ELR (cell line): ENCODE measurements at places on chromosomes 3 and 15.

DNA sequence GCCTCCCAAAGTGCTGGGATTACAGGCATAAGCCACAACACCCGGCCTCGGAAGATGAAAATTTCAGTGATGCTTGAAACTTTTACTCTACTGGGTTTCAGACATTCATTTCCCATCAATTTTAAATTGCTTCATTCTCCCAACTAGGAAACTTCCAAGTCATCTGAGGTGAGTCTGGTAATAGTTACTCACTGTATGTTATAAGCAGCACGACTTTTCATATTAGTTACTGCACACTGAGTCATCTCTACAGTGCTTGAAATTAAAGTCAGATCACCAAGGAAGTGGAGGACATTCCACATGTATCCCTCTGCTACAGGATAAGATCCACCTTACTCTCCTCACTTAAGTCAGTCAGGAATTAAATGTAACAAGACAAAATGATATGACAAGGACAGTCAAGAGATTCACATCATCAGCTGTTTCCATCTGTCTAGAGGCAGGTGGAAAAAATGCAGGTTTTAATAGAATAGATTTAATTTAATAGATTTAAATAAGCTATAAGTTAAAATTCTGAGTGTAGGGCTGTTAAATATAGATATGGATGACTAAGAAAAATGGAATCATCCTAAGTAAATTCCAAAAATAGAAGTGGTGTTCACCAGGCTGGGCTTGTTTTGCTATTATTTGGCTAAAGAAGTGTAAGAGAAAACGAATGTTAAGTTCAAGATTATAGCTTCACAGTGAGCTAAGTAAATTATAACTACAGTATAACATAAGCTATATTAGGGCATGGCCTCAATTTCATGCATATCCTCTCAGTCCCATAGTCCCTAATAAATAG is 104.4 kb downstream of the TMCO5A start:
- peak; percentile 93 for DNase-seq

GRCh38 chr15:43913026-43913780 is 86.4 kb downstream of the WDR76 start:
- DNase-seq, result peak; percentile 98

- DNase-seq, result no peak
These were observed 79.8 kb upstream of the ACKR4 start for GRCh38 chr3:132517311-132517710.

DNA sequence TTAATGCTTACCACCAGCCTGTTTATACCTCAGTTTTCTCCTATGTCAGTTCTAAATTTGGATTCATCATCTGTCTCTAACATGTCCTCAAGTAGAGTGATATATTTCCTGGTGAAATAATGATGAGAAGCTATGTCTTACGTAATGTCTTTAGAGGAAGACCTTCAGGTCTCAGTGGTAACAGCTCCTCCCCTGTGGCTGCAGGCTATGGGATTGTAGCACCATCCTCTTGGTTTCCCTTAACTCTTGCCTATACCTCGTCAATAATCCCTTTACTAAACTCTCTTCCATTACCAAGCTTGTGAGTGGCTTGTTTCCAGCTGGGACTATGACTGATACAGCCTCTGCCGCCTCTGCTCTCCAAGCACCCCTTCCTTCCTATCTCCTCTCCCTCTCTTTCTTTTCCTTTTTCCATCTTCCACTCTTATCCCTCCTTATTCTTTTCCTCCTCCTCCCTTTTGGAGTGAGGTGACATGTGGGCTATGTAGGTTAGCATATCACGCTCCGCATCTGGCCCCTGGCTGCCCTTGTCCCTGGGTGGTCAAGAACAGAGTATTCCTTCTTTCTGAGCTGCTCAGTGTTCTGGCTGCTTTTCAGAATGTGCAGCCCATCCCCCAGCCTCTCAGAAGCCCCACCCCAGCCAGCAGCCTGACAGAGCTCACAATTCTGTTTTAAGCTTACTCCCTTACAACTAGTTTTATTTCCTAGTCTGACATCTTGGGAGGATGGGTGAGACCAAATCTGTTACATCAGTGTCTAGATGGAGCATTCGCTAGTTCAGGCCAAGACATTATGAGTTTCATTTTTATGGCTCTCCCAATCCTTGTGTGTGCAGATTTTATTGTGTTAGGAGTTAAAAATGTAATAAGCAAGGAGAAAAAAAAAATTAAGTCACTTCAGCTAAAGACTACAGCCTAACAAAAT is 75.0 kb upstream of the RNU6-1 start:
- DNase-seq, result no peak

- peak; percentile 48 for DNase-seq
These were observed at the start of gene FES for GRCh38 chr15:90883976-90884718. FES (plus strand) TSS chr15:90884504; CDS start chr15:90885046, 542 bp downstream.

DNA sequence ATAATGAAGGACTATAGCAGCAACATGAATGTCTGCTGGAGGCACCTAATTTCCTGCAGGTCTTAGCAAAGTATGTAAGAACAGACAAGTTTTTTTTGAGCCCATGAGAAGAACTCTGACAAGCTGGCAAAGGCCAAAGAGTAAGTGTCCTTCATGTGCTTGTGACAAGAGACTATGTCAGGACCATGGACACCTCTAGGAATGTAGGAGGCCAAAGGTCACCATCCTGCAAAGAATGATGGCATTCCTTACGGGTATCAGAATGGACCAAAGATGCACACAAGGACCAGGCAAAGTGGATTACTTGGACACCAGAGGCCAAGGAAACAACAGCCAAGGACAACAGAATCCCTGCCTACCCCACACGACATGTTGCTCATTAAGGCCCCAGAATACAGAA is 858.5 kb upstream of the CFAP20DC start:
- no peak for DNase-seq

DNA sequence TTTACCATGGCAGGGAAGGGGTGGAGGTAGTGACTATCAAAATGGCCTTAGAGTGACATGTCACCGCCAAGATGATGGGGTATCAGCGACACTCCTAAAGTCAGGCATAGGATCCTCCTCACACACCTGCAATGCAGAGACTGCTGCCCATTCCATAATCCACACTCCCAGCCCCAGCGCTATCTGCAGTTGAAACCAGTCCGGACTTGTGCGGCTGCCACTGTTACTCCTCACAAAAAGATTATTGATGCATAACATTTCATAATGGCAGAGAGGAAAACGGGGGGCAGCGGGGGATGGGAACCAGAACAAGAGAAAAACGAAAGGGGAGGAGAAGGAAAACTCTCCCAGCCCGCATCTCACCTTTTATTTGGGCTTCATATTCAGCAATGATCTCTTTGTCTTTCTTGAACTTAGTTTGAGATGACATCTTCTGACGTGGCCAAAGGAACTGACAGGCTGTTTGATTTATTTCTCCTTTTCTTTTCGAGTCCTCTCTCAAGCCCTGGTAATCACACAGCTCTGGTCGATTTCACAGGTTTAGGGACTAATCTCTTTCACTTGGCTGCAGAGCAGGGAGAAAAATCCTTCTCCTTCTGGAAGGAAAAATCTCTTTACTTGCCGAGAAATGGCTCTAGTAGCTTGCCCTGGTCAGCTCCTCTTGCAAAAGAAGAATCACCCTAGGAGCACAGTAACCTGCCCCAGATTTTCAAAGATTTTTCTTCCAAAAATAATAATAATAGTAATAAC is 749 bp downstream of the SRGAP3 start:
- peak; percentile 23 for DNase-seq

DNA sequence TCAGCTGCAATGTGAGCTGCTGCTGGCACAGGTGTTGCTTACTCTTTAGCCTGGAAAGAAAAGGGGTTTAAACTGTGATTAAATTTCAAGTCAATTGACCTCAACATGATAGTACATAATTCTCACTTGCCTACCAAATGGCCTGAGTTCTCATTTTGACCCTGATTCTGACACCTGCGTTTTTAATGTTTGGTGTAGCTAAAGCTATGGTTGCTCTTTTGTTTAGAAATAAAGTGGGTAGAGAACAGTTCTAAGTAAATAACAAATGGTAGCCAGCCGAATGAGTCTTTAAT is 100.8 kb upstream of the SOX2 start:
- DNase-seq, result no peak

- no peak for DNase-seq
These were observed 53.2 kb downstream of the CHST2 start for GRCh38 chr3:143172795-143173145.

- DNase-seq, result peak; percentile 93
These were observed 11.1 kb upstream of the GREM1 start for GRCh38 chr15:32706704-32707103.

- peak; percentile 14 for DNase-seq
These were observed 89.4 kb upstream of the ACKR4 start for GRCh38 chr3:132507657-132508056.

GRCh38 chr3:160617636-160618035 is 52.3 kb upstream of the KPNA4 start:
- no peak for DNase-seq

DNA sequence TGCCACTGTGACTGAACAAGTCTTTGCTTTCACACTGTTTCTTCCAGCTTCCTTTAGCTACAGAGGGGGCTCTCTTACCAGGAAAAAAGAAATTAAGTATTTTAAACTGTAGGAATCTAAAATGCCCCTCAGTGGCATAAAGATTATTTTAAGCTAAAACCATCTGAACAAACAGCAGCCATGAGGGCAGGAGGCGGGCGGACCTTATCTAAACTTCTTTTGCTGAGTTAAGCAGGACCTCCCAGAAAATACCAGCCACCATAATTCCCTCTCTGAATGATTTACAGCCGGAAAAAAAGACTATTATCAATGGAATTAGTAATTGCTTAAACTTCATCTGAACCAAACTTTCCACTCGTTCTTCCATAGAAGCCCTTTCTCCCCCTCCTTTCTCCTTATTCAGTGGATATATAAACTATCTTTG is 5.2 kb upstream of the TOPAZ1 start:
- DNase-seq, result no peak

- no peak for DNase-seq
These were observed 473.6 kb downstream of the SI start for GRCh38 chr3:164604687-164605086.

- peak; percentile 18 for DNase-seq
These were observed 6.9 kb downstream of the ACAD11 start for GRCh38 chr3:132652640-132653270.

- no peak for DNase-seq
These were observed 1084.1 kb downstream of the FHIT start for GRCh38 chr3:60167186-60167585.

- no peak for DNase-seq
These were observed 18.3 kb downstream of the SLCO3A1 start for GRCh38 chr15:91871837-91872236.

DNA sequence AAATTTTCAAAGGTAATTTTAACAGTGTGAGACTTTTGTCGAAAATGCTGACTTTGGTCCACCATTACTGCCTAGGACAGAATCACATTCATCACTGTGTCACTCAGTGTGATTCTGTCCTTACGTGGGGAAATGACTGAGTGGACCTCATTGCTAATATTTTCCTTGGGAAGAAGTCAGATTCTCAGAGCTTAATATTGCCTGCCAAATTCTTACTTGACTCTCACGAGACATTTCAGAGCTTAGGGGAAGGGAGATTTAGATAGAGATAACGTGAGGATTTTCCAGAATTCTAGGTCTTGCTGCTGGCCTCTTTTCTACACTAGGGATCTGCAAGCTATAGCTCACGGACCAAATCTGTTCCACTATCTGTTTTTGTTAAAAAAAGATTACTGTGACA is 270.4 kb downstream of the SUCLG2 start:
- DNase-seq, result no peak

GRCh38 chr15:40197434-40197833 is 36.6 kb downstream of the BUB1B start:
- no peak for DNase-seq

DNA sequence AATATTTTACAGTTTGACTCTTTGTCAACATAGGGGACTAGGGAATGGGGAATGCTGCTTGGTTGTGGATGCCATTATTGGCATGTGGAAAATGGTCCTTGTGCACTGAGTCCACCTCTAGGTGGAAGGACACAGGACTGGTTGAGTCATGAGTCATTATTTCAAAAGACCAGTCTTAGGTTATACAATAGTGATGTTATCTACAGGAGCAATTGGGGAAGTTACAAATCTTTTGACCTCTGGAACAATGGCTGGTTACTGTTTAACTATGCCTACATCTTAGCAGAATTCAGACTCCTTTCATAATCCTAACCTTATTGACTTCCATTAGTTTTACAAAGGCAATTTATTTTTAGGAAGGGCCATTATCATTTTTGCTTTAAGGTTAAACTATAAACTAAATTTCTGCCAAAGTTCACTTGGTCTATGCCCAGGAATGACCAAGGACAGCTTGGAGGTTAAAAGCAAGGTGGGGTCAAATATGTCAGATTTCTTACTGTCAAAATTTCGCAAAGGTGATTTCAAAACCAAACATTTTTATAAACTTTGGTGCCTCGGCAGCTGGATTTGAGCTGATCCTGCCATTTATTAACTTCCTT is 11.8 kb upstream of the CCR8 start:
- no peak for DNase-seq

DNA sequence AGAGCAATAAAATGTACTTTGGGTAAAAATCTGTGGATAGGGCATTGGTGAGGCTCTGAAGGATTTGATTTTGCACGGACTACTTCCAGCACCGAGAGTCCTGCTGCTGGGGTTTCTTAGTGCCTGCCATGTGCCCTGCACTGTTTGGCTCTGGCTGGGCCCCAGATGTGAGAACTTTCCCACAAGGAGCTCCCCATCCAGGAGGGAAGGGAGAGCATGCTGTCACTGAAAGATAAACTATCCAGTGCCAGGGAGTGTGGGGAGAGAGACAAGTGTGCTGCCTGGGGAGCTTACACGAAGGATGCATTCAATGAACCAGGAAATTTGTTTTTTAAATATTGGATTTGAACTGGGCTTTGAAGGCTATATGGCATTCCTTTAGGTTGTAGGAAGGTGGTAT is 30.2 kb downstream of the LPP start:
- no peak for DNase-seq

DNA sequence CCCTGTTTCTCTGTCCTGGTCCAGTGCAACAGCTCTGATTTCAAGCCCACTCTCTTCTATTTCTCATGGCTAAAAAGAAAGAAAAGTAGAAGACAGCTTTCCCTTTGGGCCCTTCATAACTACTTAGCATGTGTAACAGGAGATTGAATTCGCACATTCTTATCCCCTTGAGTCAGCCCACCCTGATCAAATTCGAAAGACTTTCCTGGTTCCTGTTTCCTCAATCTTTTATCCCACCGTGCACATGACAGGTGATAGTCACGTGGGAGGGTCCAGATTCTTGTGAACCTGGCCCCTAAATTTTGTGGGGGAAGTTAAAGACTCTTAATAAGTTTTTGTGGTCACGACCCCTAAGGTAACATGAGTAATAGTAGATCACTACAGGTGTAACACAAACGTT is 4.7 kb upstream of the CCDC54 start:
- DNase-seq, result no peak

- no peak for DNase-seq
These were observed 203.8 kb downstream of the EPHB1 start for GRCh38 chr3:134998855-134999254.

DNA sequence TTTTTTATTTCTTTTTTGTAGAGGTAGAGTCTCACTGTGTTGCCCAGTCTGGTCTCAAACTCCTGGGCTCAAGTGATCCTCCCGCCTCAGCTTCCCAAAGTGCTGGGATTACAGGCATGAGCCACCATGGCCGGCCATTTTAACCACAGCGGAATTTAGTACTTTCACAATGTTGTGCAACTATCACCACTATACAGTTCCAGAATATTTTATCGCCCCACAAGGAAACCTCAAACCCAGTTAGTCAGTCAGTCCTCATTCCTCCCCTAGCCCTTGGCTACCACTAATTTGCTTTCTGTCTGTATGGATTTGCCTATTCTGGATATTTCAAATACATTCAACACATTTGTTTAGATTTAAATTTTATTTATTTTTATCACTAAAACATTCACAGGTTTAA is 15.5 kb upstream of the HOMER2 start:
- peak; percentile 33 for DNase-seq
